ENCODE measurements at places on chromosomes 2 and 18. TPM values are rescaled to one million over a fixed set of nuclear protein-coding genes. Genes with fewer than 3 reads are reported as not detected.

Gene SPEG
- 22.9 TPM for total RNA-seq

DNA sequence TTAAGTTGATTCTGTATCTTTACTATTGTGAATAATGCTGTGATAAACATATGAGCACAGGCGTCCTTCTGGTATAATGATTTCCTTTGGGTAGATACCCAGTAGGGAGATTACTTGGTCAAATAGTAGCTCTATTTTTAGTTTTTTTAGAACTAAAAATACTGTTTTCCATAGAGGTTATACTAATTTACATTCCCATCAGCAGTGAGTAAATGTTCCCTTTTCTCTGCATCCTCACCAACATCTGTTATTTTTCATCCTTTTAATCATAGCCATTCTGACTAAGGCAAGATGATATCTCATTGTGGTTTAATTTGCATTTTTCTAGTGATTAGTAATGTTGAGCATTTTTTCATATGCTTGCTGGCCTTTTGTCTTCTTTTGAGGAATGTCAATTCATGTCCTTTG is 35.1 kb downstream of the PMS1 start:
- no peak for DNase-seq

- DNase-seq, result no peak
Observed at GRCh38 chr2:235567842-235568241, 74.0 kb downstream of the AGAP1 start.

- DNase-seq, result peak; percentile 85
Observed at GRCh38 chr2:229445019-229445418, 173.9 kb upstream of the PID1 start.

DNA sequence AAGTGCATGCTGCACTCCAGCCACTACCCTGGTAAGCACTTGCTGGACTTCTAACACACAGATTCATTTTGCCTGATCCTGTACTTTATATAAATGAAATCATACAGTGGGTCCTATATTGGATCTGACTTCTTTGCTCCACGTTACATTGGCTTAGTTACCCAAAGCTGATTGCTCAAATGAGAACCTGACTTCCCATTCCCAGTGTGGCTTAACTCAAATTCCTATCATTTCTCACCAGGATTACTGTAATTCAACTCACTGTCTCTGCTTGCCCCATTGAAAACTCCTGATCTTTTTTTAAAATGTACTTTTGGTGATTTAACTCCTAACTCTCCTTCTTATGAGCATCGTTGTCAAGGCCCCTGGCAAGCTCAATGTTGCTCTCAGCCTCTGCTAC is 1.4 kb downstream of the RSAD2 start:
- no peak for DNase-seq
